ENCODE measurements at places on chromosomes 2 and 18.
A peak's percentile ranks its signal among the peaks of the same experiment; 100 is the strongest.

- DNase-seq: no peak
These were observed 366.4 kb upstream of the FSIP2 start for GRCh38 chr2:185372188-185372587.

- peak; percentile 32 for DNase-seq
These were observed 33.4 kb upstream of the KLHL29 start for GRCh38 chr2:23351388-23352141.

DNA sequence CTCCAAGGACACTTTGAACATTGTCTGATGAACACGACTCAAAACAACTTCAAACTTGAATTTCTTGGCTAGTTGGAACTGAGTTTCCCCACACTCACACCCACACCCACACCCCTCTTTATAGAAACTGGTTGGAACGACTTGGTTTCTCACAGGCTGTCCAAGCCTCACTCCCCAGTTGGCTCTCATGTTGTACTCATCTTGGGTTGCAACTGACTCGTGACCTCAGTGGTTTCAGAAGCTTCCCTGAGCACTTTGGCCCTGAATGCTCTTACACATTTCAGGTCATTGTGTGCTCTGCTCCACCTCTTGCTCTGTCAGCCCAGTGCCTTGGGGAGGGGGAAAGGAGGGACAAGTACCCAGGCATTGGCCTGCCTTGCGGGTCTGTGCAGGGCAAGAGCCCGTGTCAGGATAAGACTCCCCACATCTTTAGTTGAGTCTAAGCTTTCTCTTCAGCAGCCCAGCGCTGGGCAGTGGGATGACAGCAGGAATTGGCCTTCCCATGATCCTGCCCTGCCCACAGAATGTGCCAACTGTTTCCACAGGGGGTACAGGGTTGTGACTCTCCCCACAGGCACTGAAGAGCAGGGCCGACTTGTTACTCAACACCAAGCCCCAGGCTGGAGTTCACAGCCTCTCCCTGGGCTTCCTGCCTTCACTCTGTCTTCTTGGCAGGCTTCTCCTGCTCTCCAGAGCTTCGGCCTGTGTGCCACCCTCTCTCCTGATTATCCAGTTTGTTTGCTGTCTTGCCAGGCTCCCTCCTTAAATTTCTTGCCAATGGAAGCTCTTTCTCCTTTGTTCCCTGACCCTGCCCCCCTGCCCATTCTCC lies 104.6 kb downstream of the RTN4 start:
- peak; percentile 33 for DNase-seq

DNA sequence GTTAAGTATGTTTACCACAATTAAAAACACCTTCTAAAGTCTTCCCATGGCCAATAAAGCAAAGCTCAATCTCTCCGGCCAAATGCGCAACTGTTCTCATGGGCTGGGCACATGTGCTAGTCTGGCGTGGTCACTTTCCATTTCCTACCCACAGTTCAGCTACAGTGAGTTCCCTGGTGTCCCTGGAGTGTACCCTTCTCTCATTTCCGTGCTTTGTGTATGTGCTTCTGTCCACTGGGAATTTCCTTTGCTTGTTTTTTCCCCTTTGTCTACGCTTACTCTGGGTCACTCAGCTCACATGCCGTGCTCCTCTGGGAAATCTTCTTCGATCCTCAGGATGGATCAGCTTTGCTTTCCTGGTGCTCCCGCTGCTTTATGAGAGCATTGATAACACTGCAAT lies 69.6 kb upstream of the GYPC start:
- DNase-seq: no peak

DNA sequence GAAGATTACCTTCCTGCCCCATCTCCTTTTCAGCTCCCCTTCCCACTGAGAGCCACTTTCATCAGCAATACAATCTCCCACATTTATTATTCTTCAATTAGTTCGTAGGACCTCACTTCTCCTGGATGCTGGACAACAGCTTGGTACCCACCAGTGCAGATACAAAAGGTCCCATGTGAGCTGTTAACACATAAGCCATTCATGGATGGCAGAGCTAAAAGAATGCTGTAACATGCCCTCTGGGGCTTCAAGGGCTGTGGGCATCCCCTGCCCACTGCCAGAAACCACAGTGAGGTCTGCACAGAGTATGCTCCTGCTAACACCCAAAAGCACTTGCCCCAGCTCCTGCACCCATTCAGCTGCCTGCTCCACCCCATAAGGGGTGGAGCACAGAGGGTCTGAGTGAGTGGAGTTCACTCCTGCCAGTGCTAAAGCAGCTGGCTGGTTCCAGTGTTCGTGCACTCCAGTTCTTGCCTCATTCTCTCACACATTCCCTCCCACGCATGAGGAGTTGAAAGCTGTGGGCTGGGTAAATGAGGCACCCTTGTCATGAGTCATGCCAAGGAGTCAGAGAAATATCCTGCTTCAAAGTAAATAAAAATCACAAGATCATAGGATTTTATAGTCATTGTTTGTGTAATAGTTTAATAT lies 305.9 kb upstream of the TMEFF2 start:
- DNase-seq: peak; percentile 26

Data from stimulated activated CD8-positive, alpha-beta memory T cell treated with anti-CD3 and anti-CD28 coated beads, Interleukin-15, amount 100 ng/mL, for 48 hours (primary cell).